ENCODE measurements at places on chromosomes 1 and 21.

GRCh38 chr21:46184625-46185555 is 631 bp upstream of the SPATC1L start:
- no peak for DNase-seq

- no peak for DNase-seq
These were observed 25.3 kb downstream of the SLC30A7 start for GRCh38 chr1:100921110-100921706.

DNA sequence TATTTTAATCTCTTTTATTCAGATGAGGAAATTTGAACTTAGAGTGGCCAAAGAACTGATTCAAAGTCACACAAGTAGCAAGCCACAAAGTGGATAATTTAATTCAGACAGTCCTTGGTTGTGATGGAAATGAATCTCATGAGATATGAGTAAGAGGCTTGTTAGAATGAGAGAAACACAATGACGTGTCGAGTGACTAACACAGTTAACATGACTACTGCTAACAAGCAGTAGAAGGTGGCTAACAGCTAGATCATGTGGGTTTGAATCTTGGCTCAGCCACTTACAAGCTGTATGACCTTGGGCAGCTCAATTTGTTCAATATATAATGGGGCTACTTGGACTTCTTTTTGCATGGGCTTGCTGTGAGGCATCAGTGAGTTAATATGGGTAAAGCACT is 104.5 kb upstream of the LMO4 start:
- DNase-seq = no peak

DNA sequence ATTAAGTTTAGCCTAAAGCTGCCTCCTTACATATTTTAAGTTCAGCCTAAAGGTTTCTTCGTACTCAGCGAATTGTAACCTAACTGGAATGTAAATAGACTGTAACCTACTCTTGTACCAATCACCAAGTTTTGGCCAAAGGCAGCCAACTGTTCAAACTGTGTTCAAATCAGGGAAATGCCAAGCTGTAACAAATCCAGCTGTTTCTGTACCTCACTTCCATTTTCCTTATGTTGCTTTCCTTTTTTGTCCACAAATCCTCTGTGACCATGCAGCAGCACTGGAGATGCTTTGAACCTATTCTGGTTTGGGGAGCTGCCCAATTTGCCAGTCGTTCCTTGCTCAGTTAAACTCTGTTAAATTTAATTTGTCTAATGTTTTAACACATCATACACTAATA is 3.2 kb upstream of the APOBEC4 start:
- no peak for DNase-seq

GRCh38 chr1:44029911-44030604 is 1.2 kb downstream of the SLC6A9 start:
- no peak for DNase-seq

DNA sequence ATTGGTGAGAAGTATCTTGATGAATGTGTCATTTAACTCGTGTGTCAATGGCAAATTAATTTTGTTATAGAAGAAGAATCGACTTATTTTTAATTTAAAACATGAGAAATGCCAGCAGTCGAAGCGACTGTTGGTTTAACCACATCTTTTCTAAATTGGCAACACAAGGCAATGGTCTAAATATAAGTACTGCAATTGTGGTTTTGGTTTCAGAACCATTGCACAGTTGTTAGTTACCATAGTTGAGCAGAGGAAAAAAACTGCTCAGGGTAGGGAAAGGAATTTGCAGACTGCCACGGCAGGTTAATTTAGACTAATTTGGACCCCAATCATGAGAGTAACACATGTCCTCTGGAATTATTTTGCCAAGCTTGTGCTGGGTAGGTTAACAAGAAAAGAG is 185.6 kb upstream of the RUNX1 start:
- DNase-seq = no peak

DNA sequence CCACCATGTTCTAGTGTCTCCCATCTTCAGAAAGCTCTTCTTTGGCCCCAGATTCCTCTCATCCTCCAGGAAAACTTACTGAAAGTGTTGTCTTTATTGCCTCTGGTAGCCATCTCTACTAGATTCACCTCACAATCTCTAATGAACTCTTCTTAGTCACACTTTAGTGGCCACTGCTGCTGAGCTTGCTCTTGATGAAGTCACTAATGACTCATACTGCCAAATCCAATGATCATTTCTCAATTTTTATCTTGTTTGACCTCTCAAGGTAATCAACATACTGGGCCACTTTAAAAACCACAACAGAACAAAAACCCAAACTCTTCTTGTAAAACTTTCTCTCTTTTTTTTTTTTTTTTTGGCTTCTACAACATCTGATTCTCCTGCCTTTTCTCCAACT is 196.4 kb downstream of the LHX8 start:
- DNase-seq = no peak

DNA sequence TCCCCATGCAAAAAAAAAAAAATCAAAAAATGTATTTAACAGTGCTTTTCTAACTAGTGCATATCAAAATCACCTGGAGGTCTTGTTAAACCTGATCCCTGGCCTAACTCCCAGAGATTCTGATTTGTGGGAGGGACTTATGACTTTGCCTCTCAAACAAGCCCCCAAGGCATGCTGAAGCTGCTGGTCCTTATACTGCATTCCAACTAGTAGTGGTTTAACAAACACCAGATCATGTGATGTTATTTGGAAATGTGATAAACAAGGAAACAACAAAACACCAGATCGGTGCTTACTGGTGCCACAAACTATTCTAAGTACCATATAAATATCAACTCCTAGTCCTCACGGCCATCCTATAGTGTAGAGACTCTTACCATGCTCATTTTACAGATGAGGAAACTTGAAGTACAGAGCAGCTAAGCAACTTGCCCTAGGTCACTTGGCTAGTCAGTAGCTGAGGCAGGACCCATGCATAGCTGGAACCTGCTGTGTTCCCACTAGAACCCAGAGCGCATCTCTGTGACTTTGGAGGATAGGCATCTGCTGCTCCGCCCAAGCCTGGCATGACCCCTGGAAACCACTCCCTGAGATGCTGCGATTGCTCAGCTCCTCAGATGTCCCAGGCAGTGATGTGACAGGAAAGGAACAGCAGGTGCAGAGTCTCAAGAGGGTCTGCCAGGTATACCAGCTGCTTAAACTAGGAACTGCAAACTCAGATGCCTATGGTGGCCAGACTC is 38.1 kb downstream of the SOX13 start:
- DNase-seq = no peak

GRCh38 chr1:40023379-40023944 is 17.1 kb upstream of the CAP1 start:
- no peak for DNase-seq

GRCh38 chr1:212667223-212668139 is 32.2 kb downstream of the BATF3 start:
- no peak for DNase-seq

- DNase-seq = no peak
These were observed 119.1 kb upstream of the ADAR start for GRCh38 chr1:154726896-154727753.

- DNase-seq = no peak
These were observed 11.8 kb downstream of the NFASC start for GRCh38 chr1:204882479-204882878.

DNA sequence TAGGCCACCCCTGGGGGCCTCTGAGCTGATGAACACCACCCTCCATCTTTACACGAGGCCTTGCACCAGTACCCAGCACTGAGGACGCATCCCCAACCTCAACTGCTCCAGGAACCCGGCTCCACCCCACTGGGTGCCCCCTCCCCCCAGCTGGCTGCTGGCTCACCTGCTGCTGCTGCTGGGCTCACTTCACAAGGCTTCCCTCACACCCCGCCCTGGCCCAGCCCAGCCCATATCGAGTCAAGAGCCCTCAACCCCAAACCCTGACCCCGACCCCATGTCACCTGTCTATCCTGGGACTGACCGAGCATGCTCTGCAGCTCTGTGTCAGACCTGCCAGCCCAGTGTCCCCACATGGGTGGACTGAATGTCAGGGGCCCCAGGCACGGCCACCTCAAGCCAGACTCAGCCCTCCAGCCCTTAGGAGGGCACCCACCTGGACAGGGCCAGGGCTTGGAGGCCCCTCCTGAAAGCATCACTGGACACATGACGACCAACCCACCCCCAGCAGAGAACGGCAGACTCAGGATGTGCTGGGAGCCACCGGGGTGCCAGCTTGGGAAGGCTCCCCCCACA is 21.4 kb downstream of the WNT9A start:
- no peak for DNase-seq

GRCh38 chr1:21818656-21819055 is 6.6 kb downstream of the LDLRAD2 start:
- DNase-seq = no peak

DNA sequence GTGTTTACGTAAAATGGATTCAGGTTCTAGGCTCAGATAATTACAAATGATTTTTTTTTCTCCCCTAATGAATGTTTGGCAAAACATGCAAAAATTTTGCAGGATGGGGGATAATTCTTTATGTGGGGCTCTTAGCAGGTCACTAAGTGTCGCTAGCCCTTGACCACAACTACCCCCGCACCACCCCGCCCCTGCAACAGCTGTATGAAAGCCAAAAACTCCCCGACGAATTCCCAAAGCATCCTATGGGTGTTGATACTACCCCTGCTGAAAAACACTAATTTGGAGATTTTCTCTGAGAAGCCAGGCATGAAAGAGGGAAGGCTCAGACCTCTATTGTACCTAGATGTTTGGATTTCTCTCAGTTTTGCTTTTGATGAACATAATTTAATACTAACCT is 243.0 kb downstream of the TRABD2B start:
- DNase-seq = no peak

DNA sequence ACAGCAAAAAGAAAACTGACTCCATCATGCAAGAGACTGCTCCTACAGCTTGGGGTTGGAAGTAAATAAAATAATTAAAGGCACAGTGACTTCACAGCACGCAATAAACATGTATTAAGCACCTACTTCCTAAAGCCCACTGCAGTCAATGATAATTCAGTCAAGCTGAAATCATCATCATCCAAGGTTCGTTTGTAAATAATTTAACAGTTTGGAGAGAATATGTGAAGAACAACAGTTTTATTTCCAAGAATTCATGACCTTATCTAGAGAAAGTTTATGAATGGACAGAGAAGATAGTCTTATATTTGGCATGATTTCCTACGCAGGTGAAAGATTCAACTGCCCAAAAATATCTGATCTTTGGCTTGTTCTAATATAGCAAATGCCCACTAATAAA is 86.8 kb downstream of the SMYD3 start:
- DNase-seq = no peak

DNA sequence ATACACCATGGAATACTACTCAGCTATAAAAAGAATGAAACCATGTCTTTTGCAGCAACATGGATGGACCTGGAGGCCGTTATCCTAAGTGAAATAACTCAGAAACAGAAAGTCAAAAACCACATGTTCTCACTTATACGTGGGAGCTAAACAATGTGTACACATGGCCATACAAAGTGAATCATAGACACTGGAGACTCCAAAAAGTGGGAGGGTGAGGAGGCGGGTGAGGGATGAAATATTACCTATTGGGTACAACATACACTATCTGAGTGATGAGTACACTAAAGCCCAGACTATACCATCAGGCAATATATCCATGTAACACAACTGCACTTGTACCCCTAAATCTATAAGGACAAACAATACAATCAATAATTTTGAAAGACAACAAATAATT is 39.5 kb upstream of the FAM20B start:
- no peak for DNase-seq

- DNase-seq = no peak
These were observed 11.8 kb upstream of the POGK start for GRCh38 chr1:166827426-166827825.

DNA sequence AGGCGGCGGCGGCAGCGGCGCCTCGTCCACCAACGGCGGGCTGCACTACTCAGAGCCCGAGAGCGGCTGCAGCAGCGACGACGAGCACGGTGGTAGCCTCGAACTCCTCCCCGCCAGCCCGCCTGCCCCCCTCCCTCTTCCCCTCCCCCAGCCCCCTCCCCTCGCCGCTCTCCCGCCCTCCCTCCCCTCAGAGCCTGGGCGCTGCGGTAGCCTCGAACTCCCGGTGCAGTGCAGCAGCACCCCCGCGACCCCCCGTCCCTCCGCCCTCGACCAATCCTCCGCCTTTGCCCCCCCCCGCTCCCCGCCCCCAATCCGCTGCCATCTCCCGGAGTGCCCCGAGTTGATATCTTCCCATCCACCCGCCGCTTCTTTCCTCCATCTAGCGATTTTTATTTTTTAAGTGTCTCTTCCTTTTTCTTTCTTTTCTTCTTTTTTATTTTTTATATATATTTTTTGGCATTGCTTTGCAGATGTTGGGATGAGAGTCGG is 516 bp downstream of the RCOR3 start:
- DNase-seq = no peak

- no peak for DNase-seq
These were observed 59.8 kb downstream of the MAST2 start for GRCh38 chr1:45863218-45863617.

- no peak for DNase-seq
These were observed 6.6 kb upstream of the DOP1B start for GRCh38 chr21:36149788-36150711.

GRCh38 chr1:201359031-201359872 is 18.2 kb downstream of the TNNT2 start:
- no peak for DNase-seq

DNA sequence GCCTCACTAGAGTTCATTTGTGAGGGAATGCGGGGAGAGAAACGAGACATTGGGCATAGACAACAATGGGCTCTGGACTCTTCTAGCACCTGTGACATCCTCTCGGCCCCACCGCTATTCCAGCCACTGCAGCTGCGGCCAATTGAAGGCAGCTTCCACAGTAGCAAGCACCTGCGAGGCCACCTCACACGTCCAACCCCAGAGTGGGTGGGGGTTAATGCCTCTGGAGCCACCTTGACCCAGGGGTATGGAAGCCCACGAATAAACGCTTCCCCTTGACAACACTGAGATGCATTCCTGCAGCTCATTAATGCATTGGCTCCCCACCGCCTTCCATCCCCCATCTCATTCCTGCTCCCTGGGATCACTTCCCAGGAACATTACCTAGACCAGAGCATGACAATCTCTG is 104.4 kb downstream of the GLIS1 start:
- DNase-seq = no peak

- no peak for DNase-seq
These were observed 142.3 kb downstream of the VPS13D start for GRCh38 chr1:12372180-12372579.

- DNase-seq = no peak
These were observed 262.3 kb upstream of the BRINP3 start for GRCh38 chr1:190739926-190740325.

DNA sequence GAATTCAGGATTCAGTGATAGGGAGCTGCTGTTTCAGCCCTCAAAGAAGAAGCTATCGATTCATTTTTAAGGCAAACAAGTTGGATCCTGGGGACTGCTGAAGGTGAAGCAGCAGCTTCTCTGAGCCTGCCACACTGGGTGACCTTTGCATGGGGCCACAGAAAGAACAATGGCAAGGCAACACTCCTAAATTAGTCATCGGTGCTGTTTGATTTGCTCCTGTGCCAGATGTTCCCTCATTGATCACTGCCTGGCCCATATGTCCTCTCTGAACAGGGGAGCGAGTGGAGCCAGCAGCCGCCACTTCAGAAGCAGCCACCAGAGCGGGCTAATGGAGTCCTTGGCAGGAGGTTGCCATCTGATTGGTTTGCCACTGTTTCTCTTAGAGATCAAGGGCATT is 391.5 kb downstream of the NTNG1 start:
- DNase-seq = no peak
